Stimulated activated CD4-positive, alpha-beta T cell treated with anti-CD3 and anti-CD28 coated beads, Interleukin-15, amount 100 ng/mL, for 48 hours (primary cell): ENCODE measurements at places on chromosomes 3 and 15.

DNA sequence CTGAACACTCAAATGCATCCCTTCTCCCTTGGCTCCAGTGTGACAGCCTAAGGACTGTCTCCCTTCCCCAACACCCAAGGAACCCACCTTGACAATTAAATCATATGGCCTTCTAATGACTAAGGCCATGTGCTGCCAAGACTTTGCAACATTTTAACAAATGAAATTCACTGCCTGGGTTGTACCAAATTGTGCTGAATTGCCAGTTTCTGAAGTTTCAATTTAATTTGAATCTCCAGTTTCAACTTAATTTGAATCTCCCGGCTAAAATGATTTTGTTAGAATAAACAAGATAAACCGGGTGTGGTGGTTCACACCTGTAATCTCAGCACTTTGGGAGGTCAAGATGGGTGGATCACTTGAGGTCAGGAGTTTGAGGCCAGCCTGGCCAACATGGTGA, 72.4 kb upstream of the RAP2B start:
- no peak for DNase-seq

GRCh38 chr15:85762039-85762755, 32.5 kb downstream of the KLHL25 start:
- DNase-seq = no peak

GRCh38 chr3:29991198-29991597, 615.2 kb upstream of the TGFBR2 start:
- no peak for DNase-seq

DNA sequence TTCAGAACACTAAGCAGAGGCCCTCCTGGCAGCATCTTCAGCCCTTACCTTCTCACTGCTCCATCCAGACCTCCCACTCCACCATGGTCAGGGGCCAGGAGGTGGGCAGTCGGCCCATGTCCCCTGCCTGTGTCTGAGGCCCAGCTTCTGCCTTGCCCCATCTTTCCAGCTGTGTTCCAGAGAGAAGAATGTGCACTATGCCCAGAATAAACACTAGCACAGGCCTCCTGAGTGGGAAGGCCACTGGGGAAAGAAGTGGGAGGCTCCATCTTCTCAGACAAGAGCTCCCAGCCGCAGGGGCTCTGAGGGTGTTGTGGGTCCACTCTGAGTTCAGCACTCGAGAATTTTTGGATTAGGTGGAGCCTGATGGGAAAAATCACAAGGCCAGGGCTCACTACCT, 44.5 kb downstream of the ADCY5 start:
- DNase-seq = no peak

- DNase-seq = no peak
Observed at GRCh38 chr3:71733319-71733718, 8.1 kb upstream of the EIF4E3 start.

DNA sequence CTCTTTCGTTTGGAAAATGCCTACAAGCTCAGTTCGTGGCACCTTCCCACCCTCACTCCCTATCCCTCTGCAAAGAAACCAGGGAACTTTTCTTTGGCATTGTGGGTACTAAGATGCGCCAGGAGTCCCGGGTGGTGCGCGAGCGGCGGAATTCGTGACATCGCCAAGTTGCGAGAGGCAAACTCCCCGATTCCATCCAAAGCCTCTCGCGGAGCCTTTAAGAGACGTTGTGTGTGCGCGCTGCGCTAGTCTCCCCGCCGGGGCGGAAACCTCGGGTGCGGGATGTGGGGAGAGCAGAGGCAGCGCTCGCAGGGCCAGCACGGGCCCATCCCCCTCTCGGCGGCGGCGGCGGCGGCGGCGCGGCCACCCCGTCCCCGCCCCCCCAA, 443 bp upstream of the NR2F2 start:
- no peak for DNase-seq

DNA sequence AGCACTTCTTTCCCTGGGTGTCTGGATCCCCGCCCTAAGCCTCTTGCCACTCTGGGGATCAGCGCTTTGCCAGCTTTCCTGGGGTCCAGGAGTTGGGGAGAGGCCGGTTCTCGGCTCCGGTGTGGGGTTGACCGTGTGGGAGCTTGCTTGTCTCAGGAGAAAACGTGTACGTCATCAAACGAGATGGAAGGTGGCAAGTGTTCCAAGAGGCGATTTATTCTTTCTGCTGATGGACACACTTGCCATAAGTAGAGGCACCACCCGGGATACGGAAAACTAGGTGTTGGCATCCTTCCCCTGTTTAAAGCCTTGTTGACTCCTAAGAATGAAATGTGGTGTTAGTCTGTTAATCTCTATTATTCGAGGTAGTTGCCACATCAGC, 295 bp downstream of the ZWILCH start:
- no peak for DNase-seq

DNA sequence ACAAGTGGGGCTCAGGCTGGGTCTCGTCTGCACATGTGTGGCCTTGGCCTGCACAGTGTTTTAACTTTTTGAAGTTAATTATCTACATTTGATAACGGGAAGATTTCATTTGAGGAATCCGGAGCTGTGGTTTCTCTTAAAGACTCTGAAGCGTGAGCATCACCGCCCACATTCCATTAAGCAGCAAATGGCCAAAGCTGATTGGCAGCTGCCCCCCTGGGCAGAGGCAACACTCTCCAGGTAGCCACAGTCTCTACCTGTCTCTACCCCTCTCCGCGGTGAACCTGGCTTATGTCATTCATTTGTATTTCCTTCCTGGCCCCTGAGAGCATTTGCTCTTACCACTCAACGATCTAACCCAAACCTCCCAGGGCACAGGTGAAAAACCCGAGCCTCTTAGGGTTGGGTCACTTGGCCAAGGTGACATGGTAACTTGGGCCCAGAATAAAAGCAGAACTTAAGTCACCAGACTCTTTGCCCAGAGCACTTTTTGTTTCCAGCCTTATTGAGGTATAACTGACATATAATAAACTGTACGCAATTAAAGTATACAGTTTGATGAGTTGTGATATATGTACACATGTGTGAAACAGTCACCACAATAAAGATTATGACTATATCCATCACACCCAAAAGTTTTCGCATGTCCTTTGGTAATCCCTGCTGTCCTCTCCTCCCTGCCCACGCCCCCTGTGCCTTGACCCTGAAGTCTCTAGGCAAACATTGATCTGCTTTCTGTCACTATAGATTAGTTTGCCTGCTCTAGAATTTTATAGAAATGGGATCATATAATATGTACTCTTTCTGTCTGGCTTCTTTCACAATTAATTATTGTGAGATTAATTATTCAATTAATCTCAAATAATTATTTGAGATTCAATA, 245.7 kb upstream of the HES1 start:
- no peak for DNase-seq
